ENCODE measurements at places on chromosomes 6 and 20. TPM values are rescaled to one million over a fixed set of nuclear protein-coding genes. Genes with fewer than 3 reads are reported as not detected.

GRCh38 chr20:49948809-49949507, 12.8 kb downstream of the RNF114 start:
- H3K4me1 ChIP-seq, result no peaks in the 10 kb centered on the region
- H3K36me3 ChIP-seq, result peaks cover 31% of the 10 kb centered on the region
- no peak overlapping the region for H3K27ac ChIP-seq

DNA sequence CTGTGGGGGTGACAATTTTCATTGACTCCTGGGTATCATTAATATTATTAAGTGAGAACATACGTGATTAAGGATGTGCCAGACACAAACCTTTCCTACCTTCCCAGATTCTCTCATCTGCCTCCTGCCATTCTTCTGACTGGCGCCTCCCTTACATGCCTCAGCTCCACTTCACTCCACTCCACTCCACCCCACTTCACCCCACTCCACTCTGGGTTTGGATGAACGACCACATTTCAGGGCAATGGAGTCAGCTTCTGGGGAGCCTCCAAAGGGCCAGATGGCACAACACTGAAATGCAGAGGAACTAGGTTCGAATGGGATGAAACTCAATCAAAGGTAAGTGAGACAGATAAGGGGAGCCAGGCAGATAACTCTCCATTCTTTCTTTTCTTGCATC, 40.5 kb upstream of the LRRC1 start:
- H3K4me1 ChIP-seq, result no peaks in the 10 kb centered on the region
- H3K27me3 ChIP-seq, result no peaks in the 10 kb centered on the region
- no peaks in the 10 kb centered on the region for H3K36me3 ChIP-seq

Gene CALHM4
- total RNA-seq, result not detected

Gene KCNQ5
- total RNA-seq, result 1.1 TPM

Gene OTOR
- not detected for total RNA-seq

Gene WFDC5
- total RNA-seq, result not detected

DNA sequence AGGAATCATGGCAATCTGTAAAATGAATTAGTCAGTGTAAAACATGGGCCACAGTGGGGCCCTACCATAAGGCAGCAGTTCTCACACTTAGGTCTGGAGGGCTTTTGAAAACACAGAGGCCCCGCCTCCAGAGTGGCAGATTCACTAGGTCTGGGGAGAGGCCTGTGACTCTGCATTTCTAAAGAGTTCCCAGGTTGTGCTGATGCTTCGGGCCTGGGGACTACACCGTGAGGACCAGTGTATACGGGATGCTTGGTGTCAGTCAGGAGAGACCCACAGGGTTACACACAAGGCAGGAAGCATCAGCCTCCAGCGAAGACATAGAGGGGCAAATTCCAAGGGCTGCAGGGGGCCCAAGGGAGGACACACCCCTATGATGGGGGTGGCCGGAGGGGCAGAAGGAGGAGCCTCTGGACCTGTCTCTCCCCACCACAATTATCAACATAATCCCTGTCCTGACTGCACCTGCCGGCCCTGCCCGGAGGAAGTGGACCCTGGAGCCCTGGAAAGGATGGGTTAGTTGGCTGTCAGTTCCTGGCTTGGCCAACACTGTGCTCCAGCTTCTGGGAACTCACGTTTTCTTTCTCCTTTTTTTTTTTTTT, 46.7 kb downstream of the FGD2 start:
- peak; percentile 64 for DNase-seq
- H3K27me3 ChIP-seq, result no peaks in the 10 kb centered on the region
- no peaks in the 10 kb centered on the region for H3K36me3 ChIP-seq

Gene CAP2
- 57.6 TPM for total RNA-seq

GRCh38 chr6:149482545-149483333, 2.1 kb downstream of the ZC3H12D start:
- no peaks in the 10 kb centered on the region for H3K27me3 ChIP-seq
- H3K27ac ChIP-seq, result peak overlapping the region; percentile 64
- H3K36me3 ChIP-seq, result no peaks in the 10 kb centered on the region
- H3K4me3 ChIP-seq, result peak overlapping the region; percentile 39

Gene BRPF3
- 11.2 TPM for total RNA-seq

GRCh38 chr20:32006841-32007786, 3.1 kb upstream of the CCM2L start:
- H3K4me1 ChIP-seq, result no peaks in the 10 kb centered on the region
- H3K4me3 ChIP-seq, result no peak overlapping the region
- no peak overlapping the region for H3K27ac ChIP-seq
- H3K36me3 ChIP-seq, result no peaks in the 10 kb centered on the region
- no peak for DNase-seq

GRCh38 chr20:41463567-41463966, 96.9 kb upstream of the EMILIN3 start:
- H3K4me1 ChIP-seq, result no peaks in the 10 kb centered on the region
- H3K4me3 ChIP-seq, result no peak overlapping the region
- H3K36me3 ChIP-seq, result peaks cover 17% of the 10 kb centered on the region
- no peak overlapping the region for H3K27ac ChIP-seq
- no peaks in the 10 kb centered on the region for H3K27me3 ChIP-seq

- H3K27me3 ChIP-seq, result no peaks in the 10 kb centered on the region
- no peaks in the 10 kb centered on the region for H3K36me3 ChIP-seq
These were observed 169.3 kb downstream of the BCAS1 start for GRCh38 chr20:53901064-53901463.

Gene CCN2
- total RNA-seq, result 179 TPM

Gene DHX16
- total RNA-seq, result 20.4 TPM

DNA sequence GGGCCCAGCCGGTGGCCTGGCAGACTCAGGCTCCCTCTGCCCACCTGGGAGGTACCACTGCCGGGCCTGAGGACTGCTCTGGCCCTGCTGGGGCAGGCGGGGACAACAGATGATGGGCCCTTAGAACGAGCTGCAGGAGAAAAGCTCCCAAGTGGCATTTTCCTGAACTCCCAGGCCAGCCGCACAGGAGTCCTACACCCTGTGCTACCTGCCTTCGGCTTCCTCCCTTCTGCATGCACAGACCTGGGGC, 41.3 kb downstream of the DSTN start:
- no peak for DNase-seq
- peaks cover 8% of the 10 kb centered on the region for H3K36me3 ChIP-seq
- no peak overlapping the region for H3K4me3 ChIP-seq

Gene SIRPD
- not detected for total RNA-seq

Gene SLC22A16
- not detected for total RNA-seq

DNA sequence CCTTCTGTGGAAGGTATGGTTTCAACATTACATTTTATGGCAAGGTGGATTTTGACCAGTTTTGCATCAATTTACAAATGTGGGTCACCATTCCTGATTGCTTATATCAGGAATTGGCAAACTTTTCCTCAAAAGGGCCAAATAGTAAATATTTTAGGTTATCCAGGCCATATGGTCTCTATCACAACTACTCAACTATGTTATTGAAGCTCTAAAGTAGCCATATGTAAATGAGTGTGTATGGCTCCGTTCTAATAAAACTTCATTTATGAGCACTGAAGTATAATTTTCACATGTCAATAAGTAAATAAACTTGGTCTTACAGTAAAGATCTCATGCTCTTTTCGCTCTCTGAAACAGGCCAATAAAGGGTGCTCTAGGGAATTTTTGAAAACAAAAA, 362.7 kb upstream of the SASH1 start:
- DNase-seq, result no peak
- H3K4me1 ChIP-seq, result no peaks in the 10 kb centered on the region
- H3K4me3 ChIP-seq, result no peak overlapping the region
- no peaks in the 10 kb centered on the region for H3K27me3 ChIP-seq

DNA sequence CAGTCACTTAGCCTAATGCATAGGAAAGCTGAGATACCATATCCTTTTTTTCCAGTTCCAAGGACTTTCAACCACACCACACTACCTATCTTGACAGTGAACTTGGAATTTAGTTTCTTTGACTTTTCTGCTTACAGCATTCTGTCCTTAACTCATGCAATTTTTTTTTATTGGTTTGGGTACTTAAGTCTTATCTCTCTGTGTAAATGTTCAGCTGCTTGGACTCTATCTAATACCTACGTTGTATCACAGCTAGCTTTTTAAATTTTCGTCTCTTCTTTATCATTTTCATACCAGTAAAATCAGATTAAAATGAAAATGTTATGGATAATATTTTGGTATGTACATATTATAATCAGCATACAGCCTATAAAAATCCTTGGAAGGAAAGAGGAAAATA, 106.9 kb upstream of the ADGRF1 start:
- peaks cover 32% of the 10 kb centered on the region for H3K4me1 ChIP-seq
- no peaks in the 10 kb centered on the region for H3K36me3 ChIP-seq
- no peaks in the 10 kb centered on the region for H3K27me3 ChIP-seq
- no peak for DNase-seq
- no peak overlapping the region for H3K27ac ChIP-seq

Gene HS3ST5
- total RNA-seq, result 0.28 TPM

DNA sequence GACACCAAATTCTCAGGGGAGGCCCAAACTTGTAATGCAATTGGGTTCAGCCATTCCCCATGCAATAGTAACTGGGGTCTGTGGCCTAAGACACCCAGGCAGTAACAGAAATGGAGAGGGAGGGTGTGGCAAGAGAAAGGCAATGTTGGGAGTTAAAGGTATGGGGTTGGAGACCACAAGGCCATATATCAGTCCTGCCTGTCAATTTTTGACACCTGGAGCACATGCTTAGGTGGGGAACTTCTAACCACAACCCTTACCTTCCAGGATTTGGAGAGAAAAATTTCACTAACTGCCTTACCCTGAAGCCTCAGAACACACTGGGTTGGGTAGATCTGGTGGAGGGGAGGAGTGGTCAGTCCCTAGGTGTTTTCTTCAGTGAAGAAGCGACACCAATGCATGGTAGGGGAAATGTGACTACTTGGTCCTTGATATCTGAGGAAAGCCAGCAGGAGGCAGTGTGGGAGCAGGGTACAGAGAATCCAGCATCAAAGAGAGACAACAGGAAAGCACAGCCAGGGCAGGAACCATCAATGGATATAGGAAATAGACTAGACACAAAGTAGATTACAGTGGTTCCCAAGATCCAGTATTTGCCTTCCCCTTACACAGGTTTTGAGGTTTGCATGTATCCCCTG, 6.8 kb upstream of the USP49 start:
- H3K4me3 ChIP-seq, result no peak overlapping the region
- DNase-seq, result no peak
- H3K36me3 ChIP-seq, result peaks cover 20% of the 10 kb centered on the region
- H3K4me1 ChIP-seq, result no peaks in the 10 kb centered on the region
- no peaks in the 10 kb centered on the region for H3K27me3 ChIP-seq
- no peak overlapping the region for H3K27ac ChIP-seq

Gene POPDC3
- 0.83 TPM for total RNA-seq

DNA sequence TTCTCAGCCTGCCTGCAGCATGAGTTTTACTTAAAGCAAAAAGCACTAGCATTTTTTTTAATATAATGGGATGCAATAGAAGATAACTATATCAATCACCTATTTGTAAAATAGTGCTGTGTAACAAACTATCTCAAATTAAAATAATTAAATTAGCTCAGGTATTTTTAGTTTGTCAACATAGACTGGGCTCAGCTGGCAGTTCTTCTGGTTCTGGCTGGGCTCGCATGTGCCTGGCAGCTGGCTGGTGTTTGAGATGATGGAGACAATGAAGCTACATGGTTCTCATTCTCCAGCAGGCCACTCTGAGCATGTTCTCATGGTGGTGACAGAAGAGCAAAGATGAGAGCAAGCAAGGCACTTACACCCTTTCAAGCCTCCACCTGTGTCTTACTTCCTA, 181.0 kb downstream of the PLCB1 start:
- no peak overlapping the region for H3K27ac ChIP-seq
- H3K36me3 ChIP-seq, result no peaks in the 10 kb centered on the region
- no peak overlapping the region for H3K4me3 ChIP-seq
- DNase-seq, result no peak

GRCh38 chr6:143146186-143146851, 85.6 kb downstream of the AIG1 start:
- no peaks in the 10 kb centered on the region for H3K36me3 ChIP-seq
- no peaks in the 10 kb centered on the region for H3K27me3 ChIP-seq
- H3K4me1 ChIP-seq, result peaks cover 5% of the 10 kb centered on the region
- H3K27ac ChIP-seq, result no peak overlapping the region
- H3K4me3 ChIP-seq, result no peak overlapping the region
- DNase-seq, result no peak

DNA sequence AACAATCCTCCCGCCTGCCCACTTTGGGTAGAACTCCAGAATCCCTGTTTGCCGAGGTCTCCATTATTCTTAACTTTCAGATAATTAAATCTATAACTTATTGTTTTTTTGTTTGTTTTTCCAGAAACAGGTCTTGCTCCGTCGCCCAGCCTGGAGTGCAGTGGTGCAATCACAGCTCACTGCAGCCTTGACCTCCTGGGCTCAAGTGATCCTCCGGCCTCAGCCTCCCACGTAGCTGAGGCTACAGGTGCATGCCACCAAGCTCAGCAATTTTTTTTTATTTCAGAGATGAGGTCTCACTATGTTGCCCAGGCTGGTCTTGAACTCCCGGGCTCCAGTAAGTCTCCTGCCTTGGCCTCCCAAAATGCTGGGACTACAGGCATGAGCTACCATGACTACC, 28.8 kb downstream of the ZMYND8 start:
- no peaks in the 10 kb centered on the region for H3K27me3 ChIP-seq
- no peak overlapping the region for H3K4me3 ChIP-seq
- DNase-seq, result no peak

GRCh38 chr20:1390581-1391403, 2.1 kb downstream of the FKBP1A start:
- H3K27ac ChIP-seq, result peak overlapping the region; percentile 81
- H3K4me1 ChIP-seq, result no peaks in the 10 kb centered on the region
- H3K27me3 ChIP-seq, result no peaks in the 10 kb centered on the region
- no peak for DNase-seq
- H3K4me3 ChIP-seq, result peak overlapping the region; percentile 89
- H3K36me3 ChIP-seq, result no peaks in the 10 kb centered on the region

- H3K4me3 ChIP-seq, result peak overlapping the region; percentile 70
- no peaks in the 10 kb centered on the region for H3K36me3 ChIP-seq
- H3K27me3 ChIP-seq, result peaks cover 92% of the 10 kb centered on the region
- no peak for DNase-seq
- H3K27ac ChIP-seq, result peak overlapping the region; percentile 67
These were observed 2.9 kb downstream of the TFAP2A start for GRCh38 chr6:10411971-10412460.

Gene TFAP2A
- total RNA-seq, result 0.36 TPM

- H3K27me3 ChIP-seq, result no peaks in the 10 kb centered on the region
- H3K27ac ChIP-seq, result no peak overlapping the region
- no peaks in the 10 kb centered on the region for H3K36me3 ChIP-seq
- H3K4me3 ChIP-seq, result no peak overlapping the region
- DNase-seq, result no peak
- no peaks in the 10 kb centered on the region for H3K4me1 ChIP-seq
These were observed 17.1 kb upstream of the TINAG start for GRCh38 chr6:54291146-54291545.

Gene BEND6
- 1.9 TPM for total RNA-seq

Gene METTL24
- total RNA-seq, result 24.4 TPM

GRCh38 chr6:4157506-4157905, 22.1 kb upstream of the ECI2 start:
- no peaks in the 10 kb centered on the region for H3K36me3 ChIP-seq
- no peak overlapping the region for H3K4me3 ChIP-seq
- H3K4me1 ChIP-seq, result no peaks in the 10 kb centered on the region
- H3K27me3 ChIP-seq, result no peaks in the 10 kb centered on the region
- H3K27ac ChIP-seq, result no peak overlapping the region
- no peak for DNase-seq
